NCI-H345 (cell line): ENCODE measurements at places on chromosomes 3 and 15.

GRCh38 chr15:64034519-64034918, 11.8 kb downstream of the DAPK2 start:
- no peak for DNase-seq

- no peak for DNase-seq
Observed at GRCh38 chr3:128281056-128281455, 127.8 kb downstream of the EEFSEC start.

DNA sequence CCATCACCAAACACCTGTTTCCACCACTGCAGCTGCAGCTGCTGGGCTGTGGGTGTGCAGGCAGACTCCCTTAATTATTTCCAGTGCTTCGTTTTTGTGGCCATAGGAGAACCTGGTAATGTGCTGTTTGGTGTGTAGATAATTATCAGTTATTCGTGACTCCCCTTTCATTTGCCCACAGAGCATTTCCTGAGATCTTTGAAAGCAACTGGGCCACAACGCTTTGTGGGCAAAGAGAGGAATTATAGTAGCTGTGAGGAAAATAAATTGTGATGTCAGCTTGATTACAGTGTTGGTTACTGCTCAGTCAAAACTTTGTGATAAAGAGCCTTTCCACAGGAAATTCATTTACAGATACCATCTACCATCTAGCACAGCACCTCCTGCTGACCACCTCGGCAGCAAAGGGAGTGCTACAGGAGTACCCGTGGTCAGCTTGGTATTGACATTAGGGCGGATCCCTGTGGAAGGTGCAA, 193.3 kb upstream of the SLCO3A1 start:
- DNase-seq = no peak

DNA sequence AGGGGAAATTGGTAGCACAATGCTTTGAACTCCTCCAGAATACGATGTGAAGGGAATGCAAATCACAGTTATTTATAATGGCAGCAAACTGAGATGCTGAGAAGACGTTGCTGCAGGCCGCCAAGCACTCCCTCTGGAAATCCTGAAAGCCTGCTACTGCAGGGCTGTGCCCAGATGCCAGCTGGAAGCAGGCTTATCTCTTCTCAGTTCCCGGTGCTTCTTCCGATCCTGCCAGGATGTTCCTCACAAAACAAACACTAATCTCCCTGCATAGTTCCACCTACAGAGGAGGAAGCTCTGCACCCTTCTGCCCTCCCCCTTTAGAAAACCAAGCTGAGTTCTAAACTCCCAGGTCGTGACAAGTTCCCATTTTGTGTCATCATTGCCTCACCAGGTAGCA, 201.7 kb upstream of the BCL6 start:
- DNase-seq = no peak
